ENCODE measurements at places on chromosomes 2 and 18.

- DNase-seq: no peak
Measured at GRCh38 chr2:118577202-118577601, 270.2 kb downstream of the EN1 start.

- no peak for DNase-seq
Measured at GRCh38 chr2:178479758-178480226, 465 bp upstream of the PLEKHA3 start.

DNA sequence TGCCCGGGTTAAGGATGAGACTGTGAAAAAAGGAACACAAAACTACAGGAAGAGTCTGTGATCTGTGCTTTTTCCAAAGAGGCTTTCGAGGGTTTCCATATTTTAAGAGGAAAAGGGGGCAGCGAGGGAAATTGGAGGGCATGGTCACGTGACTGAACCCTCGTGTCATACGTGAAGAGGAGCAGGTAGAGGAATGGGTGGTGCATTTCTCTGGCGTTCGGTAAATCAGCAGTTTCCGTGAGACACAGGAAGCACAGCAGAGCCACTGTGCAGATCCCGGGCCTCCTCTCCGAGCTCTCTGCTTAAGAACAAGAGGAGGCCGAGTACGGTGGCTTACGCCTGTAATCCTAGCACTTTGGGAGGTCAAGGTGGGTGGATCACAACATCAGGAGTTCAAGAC, 219.7 kb downstream of the NDUFA10 start:
- no peak for DNase-seq

DNA sequence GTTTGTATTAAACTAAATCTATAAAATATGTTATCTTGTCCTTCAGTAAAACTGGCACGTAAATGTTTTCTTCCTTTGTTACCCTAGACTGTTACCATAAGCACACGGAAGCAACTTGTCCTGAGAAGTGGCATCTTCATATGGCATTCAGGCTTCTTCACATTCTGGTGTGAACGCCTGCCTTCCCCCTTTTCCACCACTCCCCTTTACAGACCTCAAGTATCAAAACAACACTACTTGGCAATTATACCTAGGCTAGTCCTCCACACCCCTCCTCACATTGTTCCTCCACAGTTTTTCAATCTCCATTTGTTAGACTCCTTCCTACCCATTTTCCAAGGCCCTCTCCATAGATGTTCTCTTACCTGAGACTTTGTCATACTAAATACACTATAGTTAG, 2.9 kb downstream of the MEX3C start:
- DNase-seq: no peak

DNA sequence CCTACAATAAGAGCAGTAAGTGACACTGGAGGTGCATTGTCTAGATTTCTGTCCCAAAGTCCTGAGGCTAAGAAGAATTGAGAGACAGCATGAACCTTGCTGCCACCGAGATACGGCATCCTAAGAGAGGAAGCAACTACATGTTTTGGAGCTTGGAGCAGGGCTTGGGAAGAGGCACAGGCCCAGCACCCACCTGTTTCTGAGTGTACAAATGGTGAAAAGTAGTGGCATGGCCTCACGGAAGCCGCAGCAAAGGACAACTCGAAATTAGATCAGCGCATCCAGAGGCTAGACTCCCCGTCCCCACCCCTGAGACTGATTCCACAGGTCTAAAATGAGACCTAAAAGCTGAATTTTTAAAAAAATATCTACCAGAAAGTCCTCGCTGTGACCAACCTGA, 127.5 kb downstream of the PTGR3 start:
- DNase-seq: no peak

GRCh38 chr2:65545837-65546805, 113.7 kb upstream of the SPRED2 start:
- no peak for DNase-seq

DNA sequence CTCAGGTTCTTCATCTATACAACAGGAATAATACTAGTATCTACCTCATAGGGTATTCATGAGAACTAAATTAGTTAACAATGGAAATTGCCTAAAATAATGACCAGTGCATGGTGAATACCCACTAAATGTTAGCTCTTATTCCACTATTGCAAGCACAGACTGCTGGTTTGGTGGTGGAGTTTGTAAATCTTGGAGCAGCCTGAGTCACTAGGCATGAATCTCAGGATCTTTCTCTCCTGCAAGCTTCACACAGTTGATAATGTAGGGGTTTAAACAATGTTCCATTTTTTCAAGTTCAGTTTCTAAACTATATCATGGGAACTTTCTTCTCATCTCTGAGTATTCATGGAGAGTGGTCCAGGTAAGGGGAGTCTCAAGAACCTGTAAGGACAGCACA, 84.0 kb downstream of the OSR1 start:
- no peak for DNase-seq

GRCh38 chr18:48820483-48821250, 130.1 kb downstream of the SMAD7 start:
- DNase-seq: no peak

DNA sequence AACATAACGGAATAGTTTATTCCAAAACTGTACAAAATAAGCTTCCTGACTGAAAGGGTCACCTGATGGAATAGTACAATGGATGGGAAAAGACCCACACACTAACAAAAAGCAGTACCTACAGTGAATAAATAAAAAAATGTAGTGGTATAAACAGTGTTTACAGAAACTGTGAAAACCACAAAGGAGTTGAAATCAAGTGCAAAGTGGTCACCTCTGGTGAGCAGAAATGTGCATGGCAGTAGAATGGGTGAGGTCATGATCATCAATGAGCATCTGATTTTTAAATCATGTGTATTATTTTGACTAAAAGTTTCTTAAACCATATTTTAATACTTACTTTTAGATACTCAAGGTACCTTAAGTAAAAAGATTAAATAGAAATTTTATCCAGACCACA, 11.4 kb downstream of the WDSUB1 start:
- no peak for DNase-seq

GRCh38 chr2:37652199-37652640, 19.2 kb downstream of the CDC42EP3 start:
- DNase-seq: no peak

DNA sequence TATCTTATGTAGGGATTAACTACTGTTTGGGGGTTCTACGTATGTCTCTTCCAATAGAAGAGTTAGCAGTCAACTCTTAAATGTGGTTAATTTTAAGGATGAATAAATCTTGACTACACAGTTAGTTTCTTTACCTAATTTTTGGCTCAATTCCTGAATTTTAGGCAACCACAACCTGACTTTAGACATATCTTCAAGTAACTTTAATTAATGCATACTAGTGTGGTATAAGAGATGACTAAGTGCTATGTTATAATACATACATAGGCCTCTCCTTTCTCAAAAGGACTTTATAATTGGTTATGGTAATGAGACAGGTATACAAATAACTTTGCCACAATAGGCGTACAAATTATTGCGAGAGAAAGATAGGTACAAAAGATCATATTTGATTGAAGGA, 312.0 kb downstream of the IRS1 start:
- no peak for DNase-seq

- no peak for DNase-seq
Measured at GRCh38 chr2:37847792-37848191, 77.3 kb upstream of the RMDN2 start.

DNA sequence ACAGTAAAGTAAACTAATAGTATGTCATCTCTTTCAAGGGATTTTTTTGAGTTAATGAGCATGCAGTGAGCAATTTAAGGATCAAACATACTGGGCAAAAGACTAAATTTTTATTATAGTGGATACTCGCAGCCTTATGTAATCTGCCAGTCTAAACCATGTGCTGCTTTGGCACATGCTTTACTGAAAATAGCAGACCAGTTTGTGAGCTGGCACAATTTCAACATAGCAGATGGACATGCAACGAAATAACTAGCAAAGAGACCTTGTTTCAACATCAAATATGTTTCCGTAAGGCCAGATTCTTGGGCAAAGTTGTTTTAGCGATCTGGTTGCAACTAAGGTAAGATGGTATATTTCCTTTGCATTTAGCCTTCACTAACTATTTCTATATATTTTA, 807.3 kb downstream of the NR4A2 start:
- no peak for DNase-seq

DNA sequence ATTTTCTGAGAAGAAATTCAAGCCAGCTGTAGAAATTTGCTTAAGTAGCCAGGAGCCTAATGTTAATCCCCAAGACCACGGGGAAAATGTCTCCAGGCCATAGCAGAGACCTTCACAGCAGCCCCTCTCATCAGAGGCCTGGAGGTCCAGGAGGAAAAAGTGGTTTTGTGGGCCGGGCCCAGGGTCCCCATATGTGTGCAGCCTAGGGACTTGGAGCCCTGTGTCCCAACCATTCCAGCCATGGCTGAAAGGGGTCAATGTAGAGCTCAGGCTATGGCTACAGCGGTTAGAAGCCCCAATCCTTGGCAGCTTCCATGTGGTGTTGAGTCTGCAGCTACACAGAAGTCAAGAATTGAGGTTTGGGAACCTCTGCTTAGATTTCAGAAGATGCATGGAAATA, 14.2 kb upstream of the TTC21B start:
- no peak for DNase-seq

Data from SHP77 (cell line).